Muscle of arm (tissue), 14 donors: ENCODE measurements at places on chromosomes 16 and 17. TPM values are rescaled to one million over a fixed set of nuclear protein-coding genes. Genes with fewer than 3 reads are reported as not detected.

MRC2 gene
- polyA plus RNA-seq, result 137 TPM

C17orf67 gene
- polyA plus RNA-seq, result 1.4 TPM

DHX58 gene
- polyA plus RNA-seq, result 7.9 TPM

DRC7 gene
- 0.17 TPM for polyA plus RNA-seq

- DNase-seq, result no peak
These were observed 61.5 kb downstream of the RBFOX3 start for GRCh38 chr17:79549141-79549915.

DNA sequence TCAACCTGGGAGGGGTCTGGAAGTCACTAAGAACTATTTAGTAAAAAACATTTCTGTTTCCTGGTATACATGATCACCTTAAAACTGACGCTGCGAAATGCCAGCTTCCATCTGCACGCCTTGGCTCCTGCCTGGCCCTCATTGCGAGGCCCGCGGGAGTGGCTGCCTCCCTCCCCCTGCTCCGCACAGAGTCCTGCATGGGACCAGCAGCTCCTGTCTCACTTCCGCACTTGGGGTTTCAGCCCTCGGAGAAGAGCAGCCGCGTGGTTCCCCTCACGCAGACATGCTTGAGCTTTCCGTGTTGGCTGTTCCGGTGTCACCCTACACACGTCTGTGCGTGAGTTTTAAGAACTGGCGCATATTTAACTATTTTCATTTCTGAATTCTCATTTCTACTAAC, 18.4 kb downstream of the MTHFSD start:
- no peak for DNase-seq

- DNase-seq, result no peak
These were observed 12.3 kb downstream of the CD7 start for GRCh38 chr17:82304826-82305726.

- DNase-seq, result no peak
These were observed 1.3 kb downstream of the ZNF276 start for GRCh38 chr16:89722392-89723278.

DNA sequence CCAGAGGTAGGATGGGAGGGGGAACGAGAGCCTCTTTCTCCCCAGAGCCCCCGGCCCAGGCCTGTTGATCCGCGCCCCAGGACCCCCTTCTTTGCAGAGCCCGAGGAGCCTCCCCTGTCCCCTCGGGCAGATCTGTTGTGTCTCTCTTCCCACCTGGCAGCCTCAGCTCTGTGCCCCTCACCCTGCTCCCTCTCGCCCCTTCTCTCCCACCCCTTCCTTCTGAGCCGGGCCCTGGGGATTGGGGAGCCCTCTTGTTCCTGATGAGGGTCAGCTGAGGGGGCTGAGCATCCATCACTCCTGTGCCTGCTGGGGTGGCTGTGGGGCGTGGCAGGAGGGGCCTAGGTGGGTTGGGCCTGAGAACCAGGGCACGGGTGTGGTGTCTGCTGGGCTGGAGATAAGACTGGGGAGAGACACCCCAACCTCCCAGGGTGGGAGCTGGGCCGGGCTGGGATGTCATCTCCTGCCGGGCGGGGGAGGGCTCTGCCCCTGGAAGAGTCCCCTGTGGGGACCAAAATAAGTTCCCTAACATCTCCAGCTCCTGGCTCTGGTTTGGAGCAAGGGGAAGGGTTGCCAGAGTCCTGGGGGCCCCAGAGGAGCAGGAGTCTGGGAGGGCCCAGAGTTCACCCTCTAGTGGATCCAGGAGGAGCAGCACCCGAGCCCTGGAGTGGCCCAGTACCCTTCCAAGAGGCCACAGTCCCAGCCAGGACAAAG, 65.4 kb downstream of the MRC2 start:
- no peak for DNase-seq

DNA sequence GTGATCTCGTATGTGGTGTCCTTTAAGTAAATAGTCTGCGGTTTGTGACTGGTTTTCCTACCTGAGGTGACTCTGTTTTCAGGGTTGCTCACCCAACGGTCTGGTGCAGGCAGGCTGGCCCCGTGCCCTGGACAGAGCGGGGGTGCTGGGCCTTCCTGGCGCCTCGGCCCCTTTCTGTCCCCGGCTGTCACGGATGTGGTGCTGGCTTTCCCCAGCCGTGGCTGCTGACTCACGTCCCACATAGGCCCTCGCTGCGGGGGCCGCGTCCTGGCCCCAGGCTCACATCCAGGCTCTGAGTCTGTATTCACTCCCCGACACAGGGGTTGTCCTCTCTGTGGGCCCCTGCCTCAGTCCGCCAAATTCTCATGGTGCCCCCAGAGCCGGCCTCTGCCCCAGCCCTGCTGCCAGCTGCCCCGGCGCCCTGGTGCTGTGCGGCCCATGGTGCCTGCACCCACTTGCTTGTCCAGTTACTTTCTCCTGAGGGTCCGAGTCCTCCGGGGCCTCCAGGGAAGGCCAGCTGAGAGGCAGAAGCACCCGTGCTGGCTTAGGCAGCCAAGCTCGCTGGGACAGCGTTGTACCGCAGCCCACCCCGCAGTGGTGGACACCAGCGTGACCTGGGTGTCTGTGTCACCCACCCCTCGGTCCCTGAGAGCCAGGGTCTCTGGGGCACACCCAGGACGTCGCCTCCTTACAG, 5.9 kb downstream of the CHMP6 start:
- DNase-seq, result no peak

- DNase-seq, result no peak
These were observed 37.9 kb downstream of the ELAC2 start for GRCh38 chr17:12979826-12980500.

GRCh38 chr17:39231091-39231561, 5.4 kb upstream of the STAC2 start:
- DNase-seq, result no peak

- DNase-seq, result no peak
These were observed 279.5 kb downstream of the SEC14L1 start for GRCh38 chr17:77420095-77420803.
